G401 (cell line): ENCODE measurements at places on chromosomes 3 and 15.

GRCh38 chr15:79185199-79185598, 94.6 kb upstream of the RASGRF1 start:
- DNase-seq, result no peak

GRCh38 chr3:29267226-29267625, 13.6 kb upstream of the RBMS3 start:
- peak; percentile 56 for DNase-seq

DNA sequence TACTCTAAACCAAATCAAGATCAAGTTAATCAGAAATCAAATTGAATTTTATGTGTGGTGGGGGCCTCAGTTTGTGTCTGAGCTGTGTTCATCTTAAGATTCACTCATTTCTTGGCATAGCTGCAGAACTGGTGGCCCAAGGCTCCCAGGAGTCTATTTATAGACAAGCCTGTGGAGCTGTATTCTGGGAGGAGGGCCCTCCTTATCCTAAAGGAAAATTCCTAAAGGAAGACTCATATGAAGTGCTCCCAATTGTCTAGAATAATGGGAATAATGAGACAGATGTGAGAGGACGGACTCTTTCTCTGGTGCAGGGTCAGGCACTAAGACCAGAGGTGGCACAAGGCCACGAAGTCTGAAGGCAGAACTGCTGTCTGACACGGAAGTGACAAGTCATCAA, 38.9 kb downstream of the C3orf85 start:
- DNase-seq, result no peak

DNA sequence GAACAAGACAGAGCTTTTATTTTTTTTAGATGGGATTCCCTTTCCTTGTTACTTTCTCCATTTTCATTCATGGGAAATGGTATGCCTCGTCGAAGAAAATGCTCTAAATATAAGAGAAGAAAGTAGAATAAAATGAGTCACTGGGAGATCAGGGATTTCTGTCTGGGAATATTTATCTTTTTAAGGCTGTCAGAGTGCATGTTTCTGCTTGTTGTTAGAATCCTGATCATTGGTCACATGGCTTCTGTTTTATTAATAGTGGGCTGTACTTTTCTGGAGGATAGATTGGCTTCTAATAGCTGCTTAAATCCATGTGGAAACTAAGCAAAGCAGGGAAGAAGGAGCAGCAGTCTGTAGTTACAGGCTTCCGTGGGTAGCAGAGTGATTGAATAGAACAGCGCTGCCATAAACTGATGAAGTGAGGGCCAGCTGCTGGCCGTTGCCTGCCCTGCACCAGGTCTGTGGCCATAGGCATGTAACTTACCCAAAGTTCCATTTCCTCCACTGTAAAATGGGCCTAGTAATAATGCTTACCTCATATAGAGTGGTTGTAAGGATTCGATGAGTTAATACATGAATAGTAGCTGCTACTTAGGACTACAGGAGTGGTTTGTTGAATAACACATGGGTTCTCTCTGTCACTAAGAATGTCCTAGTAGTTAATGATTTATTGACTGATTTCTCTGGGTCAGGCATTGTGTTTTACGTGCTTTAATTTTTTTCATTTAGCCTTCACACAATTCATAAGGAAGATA, 289.9 kb downstream of the SATB1 start:
- no peak for DNase-seq

- DNase-seq, result no peak
Measured at GRCh38 chr15:31467361-31467760, 140.7 kb downstream of the KLF13 start.

- DNase-seq, result no peak
Measured at GRCh38 chr3:150770681-150771080, 7.7 kb upstream of the SIAH2 start.

DNA sequence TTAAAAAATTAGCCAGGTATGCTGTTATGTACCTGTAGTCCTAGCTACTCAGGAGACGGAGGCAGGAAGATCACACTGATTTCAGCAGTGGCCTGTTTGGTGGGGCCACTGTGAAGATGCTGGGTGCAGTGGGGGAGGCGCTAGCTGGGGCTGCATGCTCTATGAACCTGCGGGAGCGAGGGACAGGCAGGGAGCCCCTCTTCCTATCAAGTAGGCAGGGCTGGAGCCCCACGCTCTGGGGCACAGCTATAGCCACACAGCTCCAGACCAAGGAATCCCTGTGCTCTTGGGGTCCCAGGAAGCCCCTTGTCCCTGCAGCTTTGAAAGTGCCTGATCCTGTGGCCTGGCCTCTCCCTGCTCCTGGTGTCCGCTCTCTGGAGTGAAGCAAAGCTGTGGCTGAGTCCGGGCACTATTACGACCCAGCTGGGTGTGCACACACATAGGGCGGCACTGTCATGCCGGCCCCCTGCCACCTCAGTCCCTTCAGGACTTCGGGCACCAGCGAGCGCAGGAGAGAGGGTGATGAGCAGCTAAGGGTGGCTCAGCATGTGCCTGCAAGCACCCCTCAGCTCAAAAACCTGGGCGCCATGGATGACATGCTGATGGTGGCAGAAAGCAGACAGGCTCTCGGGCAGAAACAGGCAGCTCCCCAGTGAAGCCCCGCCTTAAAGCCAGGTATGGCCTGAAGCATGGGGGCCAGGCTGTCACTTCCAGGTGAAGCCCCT, 262.6 kb downstream of the TBC1D5 start:
- no peak for DNase-seq

DNA sequence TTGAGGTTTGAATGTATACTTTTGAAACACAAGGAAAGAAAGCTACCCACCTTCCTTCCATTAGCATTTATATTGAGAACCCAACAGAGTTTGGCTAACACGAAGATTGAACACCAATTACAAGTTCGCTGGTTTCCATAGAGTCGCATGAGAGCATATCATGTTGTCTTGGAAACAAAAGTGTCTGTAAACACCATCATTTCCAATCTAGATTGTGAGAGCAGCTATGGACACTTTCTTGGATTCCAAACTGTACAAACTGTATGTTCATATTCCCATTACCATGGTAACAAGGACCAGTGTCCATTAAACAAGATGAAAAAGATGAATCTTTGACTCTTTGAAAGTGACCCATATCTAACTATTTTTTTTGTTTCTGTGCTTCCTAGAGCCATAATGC, 529.9 kb upstream of the ROBO1 start:
- no peak for DNase-seq

GRCh38 chr3:140128217-140128616, 193.2 kb downstream of the CLSTN2 start:
- DNase-seq, result no peak

- DNase-seq, result no peak
Measured at GRCh38 chr3:191085091-191085490, 114.0 kb upstream of the OSTN start.

- DNase-seq, result no peak
Measured at GRCh38 chr3:45992133-45992729, 3.4 kb downstream of the FYCO1 start.

- no peak for DNase-seq
Measured at GRCh38 chr3:70840106-70840870, 527.9 kb upstream of the MDFIC2 start.

- no peak for DNase-seq
Measured at GRCh38 chr3:144556392-144556791, 584.8 kb downstream of the DIPK2A start.

DNA sequence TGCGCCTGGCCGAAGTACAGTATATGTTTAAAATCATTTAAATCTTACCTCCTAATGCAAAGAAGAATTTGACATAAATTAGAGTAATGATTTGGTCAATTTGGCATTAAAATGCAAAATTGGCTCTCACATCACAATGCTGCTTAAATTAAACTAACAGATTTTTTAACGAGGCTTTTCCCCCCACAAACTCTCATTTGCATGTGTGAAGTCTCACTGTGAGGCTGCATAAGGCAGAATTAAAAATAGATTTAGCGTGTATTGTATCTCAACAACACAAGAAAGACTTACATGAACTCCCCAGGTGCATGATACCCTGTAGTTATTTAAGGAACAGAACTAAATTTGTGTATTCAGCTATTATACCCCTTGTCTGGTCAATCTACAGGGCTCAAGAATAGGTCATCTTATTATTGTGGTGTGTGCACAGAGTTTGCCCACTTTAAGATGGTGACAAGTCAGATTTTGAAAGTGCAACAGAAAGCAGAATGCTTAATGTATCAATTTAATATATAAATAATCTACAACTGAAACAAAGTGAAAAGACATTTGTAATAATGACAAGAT, 897.9 kb downstream of the EPHA3 start:
- DNase-seq, result no peak

GRCh38 chr3:73718326-73719110, 93.8 kb upstream of the PDZRN3 start:
- DNase-seq, result no peak

DNA sequence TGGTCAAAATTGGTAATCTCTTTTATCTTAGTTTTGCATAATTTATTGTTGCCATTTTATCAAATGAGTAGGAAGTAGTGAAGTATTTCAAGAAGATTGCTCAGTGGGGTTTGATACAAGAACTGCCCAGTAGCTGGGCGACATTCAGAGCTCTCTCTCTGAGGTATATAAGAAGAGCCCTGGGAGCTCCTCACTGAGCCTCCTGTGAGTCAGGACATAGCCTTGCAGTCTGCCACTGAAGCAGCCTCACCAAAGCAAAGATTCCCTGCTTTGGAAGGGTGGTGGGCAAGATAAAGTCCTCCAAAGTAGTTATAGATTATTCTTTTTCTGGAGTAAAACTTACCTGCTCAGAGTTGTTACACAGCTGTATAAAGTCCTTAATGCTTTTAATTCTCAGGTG, 26.1 kb downstream of the SKIL start:
- DNase-seq, result no peak

DNA sequence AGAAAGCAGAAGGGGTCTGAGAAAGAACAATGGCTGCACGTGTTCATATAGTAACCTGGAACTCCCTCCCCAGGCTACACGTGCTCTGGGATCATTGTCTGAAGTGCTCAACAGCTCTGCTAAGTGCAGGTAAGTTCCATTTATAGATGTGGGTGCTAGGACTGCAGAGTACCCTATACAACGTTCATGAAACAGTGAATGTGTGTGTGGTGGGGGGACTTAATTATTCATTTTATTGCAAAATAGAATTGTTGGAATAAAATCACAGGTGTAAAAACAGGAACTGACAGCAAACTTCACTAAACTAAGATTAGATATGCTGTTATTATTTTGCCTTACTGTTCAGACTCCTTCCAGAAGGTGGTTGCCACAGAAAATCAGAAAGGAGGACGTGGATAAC, 68.5 kb downstream of the CCR4 start:
- no peak for DNase-seq

- no peak for DNase-seq
Measured at GRCh38 chr3:168341192-168341815, 245.6 kb upstream of the GOLIM4 start.

GRCh38 chr15:101255615-101256241, 3.9 kb upstream of the CHSY1 start:
- no peak for DNase-seq

DNA sequence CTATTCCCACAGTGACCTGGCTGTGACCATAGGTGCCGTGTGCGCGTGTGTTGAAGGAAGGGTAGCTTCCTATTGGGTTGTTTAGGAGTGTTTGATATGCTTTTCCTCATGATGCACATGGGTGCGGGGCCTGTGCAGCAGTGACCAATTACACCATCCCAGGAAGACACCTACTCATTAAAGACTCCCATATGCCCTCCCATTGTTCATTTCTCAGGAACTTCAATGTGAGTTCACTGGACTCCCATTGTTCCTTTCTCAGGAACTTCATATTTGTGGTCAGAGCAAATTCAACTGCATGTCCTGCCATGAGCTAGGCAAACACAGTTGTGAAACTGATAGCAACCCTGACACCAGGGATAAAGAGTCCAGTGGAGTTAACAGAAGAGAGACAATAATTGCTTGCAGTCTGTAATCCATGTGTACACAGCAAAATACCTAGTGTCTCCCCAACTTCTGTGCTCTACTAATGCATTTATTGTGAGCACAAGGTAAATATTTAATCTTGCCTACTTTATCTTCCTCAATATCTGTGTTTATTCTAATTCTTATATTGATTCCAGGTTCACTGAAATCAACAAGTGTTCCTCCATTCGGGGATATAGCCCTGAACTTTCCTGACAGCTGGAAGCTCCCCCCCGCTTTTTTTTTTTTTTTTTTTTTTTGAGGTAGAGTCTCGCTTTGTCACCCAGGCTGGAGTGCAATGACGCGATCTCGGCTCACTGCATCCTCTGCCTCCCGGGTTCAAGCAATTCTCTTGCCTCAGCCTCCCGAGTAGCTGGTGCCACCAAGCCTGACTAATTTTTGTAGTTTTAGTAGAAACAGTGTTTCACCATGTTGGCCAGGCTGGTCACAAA, 57.5 kb upstream of the GCNT3 start:
- DNase-seq, result no peak

DNA sequence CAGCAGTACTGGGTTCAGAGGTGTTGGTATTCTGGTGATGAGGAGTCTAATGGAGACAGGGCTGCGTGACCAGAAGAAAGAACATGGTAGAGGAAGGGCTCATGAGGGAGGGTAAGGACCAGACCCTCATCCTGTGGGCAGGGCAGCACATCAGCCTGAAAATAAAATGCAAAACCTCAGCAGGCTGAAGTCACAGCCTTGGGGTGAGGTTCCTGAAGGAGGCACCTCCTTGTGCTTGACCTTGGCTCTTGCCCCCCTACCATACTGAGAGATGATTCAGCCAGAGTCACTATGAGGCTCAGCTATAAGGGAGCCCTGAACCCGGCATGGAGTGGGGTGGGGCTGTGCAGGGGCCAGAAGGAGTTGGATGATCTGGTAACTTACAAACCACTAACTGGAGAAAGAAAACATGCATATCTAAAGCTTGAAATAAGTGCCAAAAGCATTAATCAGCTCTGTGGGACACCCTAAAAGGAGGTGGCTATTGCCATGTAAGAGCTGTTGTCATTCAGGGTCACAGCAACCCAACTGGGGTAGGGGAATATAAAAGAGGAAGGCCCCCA, 60.2 kb downstream of the CORO2B start:
- DNase-seq, result no peak
